T47D (cell line): ENCODE measurements at places on chromosomes 1 and 21.

DNA sequence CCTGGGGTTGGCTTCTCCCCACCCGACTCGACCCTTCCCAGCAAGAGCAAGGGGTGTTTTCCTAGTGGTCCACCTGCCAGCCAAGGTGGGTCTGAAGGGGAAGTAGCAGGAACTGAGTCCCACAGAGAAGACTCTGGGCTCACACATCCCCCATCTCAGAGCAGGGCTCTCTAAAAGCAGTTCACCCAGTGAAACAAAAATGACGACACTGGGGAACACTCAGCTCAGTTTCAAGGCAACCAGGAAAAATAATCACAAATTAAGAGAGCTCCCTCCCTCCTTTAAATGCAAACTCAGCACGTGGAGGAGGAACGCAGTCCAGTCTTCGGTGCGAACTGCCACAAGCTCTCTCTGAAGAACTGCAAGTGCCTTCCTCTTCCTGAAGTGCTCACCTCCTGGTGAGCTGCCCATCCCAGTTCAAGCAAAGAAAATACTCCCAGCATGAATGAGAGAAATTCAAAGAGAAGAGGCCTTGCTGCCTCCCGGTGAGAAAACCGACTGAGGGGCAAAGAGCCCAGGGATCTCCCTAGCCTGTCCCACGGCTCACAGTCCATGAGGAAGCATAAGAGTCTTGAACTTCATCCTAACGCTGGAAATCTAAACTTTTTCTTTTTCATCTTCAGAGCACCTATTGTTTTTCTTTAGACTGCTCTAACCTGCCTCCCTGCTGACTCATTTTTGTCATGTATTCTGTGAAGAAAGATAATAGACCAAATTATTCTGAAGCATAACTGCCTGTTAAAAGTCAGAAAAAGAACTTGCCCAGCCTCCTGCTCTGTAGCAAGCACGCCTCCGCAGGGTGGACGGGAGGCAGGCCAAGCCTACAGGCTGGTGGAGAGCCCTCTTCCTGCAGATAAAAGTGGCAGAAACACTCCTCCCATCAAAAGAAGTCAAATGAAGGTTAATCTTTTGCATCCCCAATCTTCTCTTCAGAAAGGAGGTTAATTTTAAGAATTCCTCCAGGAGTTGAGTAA lies 281.4 kb downstream of the HHIPL2 start:
- no peak for DNase-seq

DNA sequence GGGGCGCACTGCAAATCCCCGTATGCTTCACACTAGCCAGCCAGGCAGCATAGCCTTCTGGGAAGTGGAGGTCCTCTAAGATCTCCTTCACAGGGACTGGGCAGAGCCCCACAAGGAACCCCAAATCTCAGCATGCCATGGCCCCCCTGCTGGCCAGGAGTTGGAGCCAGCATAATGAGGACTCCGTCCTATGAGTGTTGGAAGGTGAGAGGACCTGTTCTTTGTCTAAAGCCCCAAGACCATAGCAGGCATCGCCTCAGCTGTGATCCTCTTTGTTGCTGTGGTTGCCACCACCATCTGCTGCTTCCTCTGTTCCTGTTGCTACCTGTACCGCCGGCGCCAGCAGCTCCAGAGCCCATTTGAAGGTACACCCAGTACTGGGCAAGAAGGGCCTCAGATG lies 1.5 kb downstream of the SHISA4 start:
- no peak for DNase-seq

GRCh38 chr1:63152572-63152971 lies 169.8 kb upstream of the FOXD3 start:
- no peak for DNase-seq

DNA sequence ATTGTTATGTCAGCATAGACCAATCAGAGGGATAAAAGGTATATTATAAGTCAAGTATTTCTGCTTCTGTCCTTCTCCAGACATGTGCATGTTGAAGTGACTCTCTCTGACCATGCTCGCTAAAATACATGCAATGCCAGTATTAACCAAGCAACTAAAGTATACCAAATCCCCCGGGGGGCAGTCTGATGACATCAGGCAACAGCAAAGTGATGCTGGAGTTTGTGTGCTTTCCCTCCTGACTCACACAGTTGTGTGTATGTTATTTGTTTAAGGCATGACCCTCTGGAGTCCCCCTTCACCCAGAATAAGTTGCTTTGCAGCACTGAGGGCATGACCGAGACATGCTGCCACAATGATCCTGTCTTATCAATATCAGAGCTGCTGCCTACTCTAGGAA lies 2.1 kb downstream of the BRINP2 start:
- DNase-seq, result no peak

DNA sequence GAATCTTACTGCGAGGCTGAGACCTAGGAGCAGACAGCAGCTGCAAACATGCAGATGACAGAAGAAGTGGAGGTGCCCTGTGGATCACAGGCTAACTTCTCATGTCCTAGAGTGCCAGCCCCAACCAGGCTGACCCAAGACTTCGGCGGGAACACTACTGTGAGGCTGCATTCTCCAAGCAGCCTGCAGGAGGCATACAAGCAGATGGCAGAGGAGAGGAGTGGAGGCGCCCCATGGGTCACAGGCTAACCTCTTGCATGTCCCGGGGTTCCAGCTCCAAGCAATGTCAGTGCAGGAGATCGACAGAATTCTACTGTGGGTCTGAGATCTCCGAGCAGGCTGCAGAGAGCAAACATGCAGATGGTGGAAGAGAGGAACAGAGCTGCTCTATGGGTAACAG lies 98.1 kb upstream of the ZNF678 start:
- no peak for DNase-seq

- DNase-seq, result no peak
Observed at GRCh38 chr1:41245659-41246058, 3.6 kb upstream of the SCMH1 start.

DNA sequence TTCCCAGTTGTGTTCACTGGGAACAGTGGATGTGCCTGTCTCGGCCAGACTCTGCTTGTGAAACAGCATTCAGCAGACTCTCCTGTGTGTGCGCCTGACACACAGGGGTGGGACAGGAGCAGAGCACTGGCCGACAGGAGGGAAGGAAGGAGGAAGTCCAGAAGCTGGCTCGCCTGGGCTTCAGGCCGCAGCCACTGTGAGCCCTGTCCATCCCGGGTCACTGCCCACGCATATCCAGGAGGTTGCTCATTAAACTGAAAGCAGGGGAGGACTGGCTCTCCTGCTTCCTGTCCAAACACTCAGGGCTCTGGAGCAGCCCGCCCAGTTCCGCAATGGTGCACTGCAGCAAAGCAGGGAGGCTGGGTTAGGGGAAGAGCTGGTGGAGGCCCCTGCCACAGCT lies 218.7 kb upstream of the VAMP3 start:
- no peak for DNase-seq

DNA sequence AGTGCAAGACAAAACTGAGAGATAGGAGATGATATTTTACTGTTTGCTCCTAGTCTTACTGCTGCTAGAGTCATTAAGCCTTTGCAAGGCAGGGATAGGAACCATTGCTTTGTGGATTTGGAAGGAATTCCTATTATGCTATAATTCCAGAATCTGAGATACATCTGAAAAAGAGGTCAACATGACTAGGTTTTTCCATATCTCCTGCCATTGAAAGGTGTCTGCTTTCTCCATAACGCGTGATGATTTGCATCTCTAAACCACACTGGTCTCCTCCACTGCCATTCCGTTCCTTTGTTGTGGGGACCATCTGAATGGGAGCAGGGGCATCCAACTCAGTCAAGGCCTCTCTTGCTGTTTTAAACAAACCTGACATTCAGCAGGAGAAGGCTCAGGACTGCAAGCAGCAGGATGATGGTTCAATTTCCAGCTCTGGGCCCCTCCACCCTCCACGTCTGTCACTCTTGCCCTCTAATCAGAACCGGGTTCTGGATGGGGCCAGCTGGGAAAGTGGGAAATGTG lies 45.2 kb downstream of the PLPP3 start:
- DNase-seq, result no peak

DNA sequence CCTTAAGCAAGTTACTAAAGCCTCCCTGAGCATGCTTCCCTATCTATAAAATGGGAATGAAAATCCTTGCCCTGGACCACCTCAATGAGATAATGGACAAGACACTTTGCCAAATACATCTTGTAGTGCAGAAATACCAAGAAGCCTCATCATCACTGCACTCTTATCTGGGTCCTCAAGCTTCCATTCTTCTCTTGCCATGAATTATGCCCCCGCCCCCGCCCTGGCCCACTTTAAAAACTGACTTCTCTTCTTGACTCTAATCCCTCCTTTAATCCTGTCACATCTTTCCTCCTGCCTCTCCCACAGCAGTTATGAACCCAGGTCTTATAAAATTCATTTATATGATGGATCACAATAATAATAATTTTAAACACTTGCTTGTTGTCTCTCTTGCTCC lies 14.8 kb downstream of the ARHGEF11 start:
- DNase-seq, result no peak

GRCh38 chr1:167987174-167987573 lies 50.3 kb upstream of the MPC2 start:
- no peak for DNase-seq

DNA sequence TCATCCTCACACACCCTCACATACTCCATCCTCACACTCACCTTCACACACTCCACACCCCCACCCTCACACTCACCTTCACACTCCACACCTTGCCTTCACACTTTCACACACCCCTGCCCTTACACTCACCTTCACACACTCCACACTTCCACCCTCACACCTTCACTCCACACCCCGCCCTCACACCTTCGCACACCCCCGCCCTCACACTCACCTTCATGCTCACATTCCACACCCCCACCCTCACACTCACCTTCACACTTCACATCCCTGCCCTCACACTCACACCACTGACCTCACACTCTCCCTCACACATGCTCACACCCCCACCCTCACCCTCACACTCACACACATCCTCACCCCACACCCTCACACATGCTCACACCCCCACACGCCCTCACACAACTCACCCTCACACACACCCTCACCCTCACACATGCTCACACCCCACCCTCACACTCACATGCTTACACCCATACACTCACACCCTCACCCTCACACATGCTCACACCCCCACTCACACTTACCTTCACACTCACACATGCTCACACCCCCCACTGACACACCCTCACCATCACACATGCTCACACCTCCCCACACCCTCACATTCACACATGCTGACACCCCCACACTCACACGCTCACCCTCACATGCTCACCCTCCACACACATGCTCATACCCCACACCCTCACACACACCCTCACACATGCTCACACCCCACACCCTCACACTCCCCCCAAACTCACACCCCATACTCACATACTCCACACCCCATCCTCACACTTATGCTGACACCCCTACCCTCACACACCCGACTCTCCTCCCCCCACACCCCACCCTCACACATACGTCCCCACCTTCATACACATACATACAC lies 44.5 kb upstream of the EDN2 start:
- DNase-seq, result no peak

GRCh38 chr1:20191266-20191825 lies 5.0 kb upstream of the PLA2G2C start:
- DNase-seq, result no peak

GRCh38 chr1:230382001-230382491 lies 44.1 kb downstream of the PGBD5 start:
- DNase-seq, result peak; percentile 29

DNA sequence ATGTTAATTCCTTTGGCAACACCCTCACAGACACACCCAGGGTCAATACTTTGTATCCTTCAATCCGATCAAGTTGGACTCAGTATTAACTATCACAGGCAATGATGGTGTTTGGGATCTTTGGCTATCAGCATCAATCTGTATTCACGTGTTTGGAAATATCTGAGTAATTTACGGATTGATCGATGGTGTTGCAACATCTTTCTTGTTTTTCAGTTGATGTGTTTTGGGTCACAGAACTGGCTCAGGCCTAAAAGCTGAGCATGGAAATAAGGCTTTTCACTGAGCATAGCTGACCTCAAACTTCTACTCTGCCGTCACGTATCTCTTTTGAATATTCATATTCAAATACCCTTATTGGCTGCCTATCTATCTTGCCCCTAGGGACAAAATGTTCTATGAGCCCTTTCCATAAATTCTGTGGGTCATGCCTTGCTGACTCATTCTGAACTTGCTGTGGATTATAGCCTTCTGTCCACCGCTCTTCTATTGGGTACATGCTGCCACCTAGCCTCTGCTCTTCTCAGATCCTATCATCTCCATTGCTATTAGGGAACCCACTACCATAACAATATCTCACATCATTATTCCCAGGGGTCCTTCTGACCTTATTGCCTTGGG lies 156.0 kb downstream of the PDE4B start:
- peak; percentile 1 for DNase-seq

- DNase-seq, result no peak
Observed at GRCh38 chr1:66412704-66413103, 121.2 kb upstream of the SGIP1 start.

- no peak for DNase-seq
Observed at GRCh38 chr1:21891081-21891480, 46.0 kb downstream of the HSPG2 start.

DNA sequence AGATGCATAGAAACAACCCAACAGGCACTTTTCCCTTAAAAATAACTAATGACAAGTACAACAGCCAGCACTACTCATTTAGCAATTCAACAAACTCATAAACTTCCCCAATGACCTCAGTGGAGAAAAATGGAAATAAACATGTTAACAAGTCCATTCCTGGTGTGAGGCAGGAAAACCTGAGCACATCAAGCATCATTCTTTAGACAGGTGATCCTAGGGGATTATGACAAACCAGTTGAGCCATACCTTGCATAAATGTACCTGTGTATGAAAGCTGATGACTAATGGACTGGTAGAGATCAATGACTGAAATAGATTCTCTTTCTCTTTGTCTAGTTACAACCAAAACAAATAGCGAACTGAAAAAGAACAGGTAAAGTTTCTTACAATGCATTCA lies 7.0 kb downstream of the COL24A1 start:
- DNase-seq, result no peak

DNA sequence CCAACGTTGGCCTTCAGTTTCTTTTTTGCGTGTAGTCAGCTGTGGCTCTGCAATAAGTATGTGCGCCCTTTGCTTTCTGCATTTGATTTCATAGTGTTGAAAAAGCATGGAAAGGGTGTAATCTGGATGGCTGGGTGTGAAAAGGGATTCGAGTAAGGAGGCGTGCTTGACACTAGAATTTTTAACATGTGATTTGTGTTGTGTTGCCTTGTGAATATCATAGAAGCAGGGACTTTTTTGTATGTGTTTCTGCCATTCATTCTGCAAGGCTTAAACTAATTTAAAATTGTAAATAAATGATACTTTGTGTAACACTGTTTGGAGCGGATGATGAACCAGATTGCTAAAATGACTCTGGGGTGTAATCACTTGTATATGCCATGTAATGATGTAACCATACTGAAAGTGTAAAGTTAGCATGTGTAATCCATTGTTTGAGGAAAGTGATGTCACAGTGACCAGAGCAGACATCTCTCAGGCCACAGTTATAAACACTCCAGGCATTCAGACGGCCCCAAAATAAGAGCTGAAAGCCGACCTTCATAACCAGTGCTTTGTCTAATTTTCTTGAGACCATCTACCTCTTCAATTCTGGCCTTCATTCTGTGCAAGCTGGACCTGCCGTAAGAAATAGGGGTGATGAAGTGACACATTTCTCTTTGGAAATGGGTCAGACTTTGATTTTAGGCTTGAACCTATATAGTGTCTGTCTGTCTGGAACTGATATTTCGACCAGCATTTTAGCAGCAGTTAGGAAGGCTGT lies 618 bp downstream of the SH3BGR start:
- peak; percentile 48 for DNase-seq
